ENCODE measurements at places on chromosomes 2 and 18. TPM values are rescaled to one million over a fixed set of nuclear protein-coding genes. Genes with fewer than 3 reads are reported as not detected.

DNA sequence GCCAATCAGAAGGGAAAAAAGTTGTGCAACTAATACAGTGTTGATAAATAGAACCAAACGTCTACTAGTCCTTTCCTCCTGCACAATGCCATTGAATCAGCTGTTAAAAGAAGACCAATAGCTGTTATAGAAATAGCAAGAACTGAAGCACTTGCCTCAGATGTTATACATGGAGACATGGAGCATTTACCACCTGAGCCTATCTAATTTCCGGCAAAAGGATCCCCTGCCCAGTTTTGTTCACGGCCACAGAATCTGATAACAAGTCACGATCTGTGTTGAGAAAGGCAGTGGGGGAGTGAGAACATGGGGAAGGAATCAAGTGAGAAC, 285.4 kb downstream of the ZEB2 start:
- no peak for DNase-seq

GRCh38 chr2:242031481-242032019, 162.0 kb downstream of the RTP5 start:
- DNase-seq = peak; percentile 85

DNA sequence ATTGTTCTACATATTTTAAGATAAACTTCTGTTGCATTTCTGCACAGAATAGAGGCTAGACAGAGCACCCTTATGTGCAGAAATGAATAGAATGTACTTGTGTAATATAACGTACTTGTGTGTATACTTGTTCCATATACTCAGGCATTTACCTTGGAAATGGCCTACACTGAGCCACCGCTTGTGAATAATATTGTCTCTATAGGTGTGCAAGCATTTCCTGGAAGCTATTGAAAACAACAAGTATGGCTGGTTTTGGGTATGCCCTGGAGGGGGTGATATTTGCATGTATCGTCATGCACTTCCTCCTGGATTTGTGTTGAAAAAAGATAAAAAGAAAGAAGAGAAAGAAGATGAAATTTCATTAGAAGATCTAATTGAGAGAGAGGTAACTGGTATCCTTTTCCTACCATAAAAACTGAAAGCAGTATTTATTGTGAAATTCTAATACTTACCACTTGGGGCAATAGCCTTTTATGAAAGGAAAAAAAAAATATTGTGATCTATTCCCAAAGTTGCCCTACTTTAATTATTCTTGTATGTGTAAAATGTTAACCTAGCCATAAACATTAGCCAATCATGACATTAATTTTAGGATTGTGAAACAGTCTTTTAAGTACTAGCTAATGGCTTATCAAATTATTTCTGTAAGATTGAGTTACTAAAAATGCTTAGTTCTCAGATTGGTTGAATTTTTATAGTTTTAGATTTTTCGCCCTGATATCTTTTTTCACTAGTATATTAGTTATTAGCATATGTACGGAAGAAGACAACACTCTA, 18.0 kb downstream of the ZC3H15 start:
- no peak for DNase-seq

DNA sequence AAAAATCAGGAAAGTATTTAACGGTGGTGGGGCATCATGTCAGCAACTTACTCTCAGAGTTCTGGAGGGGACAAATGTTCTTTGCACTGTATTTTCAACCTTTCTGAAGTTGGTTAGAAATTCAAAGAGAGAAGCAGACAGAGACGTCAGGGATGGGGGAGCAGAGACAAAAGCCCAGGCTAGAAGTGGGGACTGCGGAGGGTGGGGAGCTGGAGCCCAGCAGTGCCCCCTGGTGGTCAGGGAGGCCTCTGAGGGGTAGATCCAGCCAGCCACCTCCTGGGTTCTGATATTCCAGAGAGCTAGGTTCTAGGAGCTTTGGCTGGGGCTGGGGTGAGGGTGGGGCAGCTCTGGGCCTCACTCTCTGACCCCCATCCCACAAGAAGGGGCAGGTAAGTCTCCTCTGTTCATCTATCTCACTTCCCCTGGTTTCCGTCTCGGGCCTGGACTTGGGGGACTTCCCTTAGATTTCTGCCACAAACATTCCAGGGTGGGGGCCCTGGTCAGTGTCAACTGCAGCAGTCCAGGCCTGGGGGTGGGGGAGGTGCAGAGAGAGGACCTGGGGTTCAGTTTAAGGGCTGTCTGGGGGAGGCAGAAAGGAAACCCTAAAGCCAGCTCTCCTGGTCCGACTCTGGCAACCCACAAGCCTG, 8.9 kb downstream of the TNS1 start:
- DNase-seq = no peak

DNA sequence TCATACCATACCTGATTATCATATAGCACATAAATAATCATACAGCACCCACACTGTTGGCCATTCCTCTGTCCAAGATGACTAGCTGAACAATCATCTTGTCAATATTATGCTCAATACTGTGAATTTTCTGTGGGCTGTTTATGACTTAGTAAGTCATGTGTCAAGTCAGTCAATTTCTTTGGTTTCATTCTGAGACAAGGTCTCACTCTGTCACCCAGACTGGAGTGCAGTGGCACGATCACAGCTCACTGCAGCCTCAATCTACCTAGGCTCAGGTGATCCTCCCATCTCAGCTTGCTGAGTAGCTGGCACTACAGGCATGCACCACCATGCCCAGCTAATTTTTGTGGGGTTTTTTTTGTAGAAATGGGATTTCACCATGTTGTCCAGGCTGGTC, 5.7 kb downstream of the MCM6 start:
- no peak for DNase-seq

GRCh38 chr2:172931918-172932520, 143.6 kb upstream of the MAP3K20 start:
- DNase-seq = peak; percentile 47

DNA sequence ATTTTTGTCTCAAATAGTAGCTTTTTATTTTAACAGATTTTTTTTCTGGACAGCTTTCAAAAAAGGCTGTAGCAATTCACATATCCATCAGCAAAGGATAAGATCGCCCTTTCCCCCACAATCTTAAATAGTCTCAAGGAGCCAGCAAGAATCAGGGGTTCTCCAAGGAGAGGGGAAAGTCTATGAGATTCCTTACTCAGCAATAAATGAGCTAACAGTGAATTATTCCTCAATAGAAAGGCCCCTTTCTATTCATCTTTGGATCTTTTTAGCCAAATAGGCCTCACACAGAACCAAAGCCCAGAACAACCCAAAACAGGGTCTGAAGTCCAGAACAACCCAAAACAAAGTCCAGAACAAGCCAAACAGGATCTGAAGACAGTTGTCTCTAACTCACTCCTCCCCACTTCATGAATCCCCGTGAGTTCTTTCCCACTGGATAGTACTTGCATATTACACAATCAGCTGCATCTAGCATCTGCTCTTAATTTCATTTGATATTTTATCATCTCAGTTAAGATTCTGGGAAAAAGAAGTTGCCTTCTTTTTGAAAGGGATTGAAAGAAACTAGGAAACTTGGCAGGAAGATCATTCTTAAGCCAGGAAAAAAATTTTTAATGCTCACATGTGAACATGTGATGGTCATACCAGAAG, 3.4 kb upstream of the DHRS9 start:
- no peak for DNase-seq

DNA sequence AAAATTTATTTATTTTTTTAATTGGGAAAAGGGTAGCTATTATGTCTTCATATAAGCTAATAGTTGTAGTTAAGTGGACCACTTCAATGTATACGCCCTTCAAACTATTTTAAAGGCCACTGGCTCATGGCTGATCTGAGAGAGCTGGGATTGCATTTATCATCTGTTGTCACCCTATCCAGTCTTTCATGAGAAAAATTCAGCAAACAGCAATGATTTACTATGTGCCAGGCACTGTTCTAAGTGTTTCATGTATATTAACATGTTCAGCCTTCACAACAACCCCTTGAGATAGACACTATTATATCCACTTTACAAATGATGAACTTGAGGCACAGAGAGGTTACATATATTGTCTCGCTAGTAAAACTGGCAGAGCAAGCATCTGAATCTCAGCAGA, 66.1 kb upstream of the ZNF397 start:
- DNase-seq = no peak

- no peak for DNase-seq
Measured at GRCh38 chr2:152452256-152452973, 117.4 kb downstream of the FMNL2 start.

GRCh38 chr2:26612522-26613240, 28.5 kb downstream of the CIB4 start:
- no peak for DNase-seq

DNA sequence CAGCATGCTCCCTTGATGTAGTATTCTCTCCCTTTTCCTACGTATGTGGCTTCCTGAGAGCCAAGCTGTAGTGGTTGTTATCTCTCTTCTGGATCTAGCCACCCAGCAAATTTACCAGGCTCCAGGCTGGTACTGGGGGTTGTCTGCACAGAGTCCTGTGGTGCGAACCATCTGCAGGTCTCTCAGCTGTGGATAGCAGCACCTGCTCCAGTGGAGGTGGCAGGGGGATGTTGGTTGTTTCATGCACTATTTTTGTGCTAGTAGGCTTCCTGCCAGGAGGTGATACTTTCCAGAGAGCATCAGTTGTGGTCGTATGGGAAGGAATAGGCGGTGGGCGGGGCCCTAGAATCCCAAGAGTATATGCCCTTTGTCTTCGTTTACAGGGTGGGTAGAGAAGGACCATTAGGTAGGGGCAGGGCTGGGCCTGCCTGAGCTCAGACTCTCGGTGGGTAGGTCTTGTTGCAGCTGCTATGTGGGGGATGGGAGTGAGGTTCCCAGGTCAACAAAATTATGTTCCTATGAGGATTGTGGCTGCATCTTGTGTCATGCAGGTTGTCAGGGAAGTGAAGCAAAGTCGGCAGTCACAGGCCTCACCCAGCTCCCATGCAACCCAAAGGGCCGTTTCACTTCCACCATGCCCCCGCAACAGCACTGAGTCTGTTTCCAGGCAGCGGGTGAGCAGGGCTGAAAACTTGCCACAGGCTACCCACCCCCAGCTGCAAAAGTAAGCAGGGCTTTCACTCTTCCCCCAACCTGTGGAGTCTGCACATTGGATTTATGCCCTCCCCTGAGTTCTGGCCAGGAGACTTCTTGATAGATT, 1139.5 kb downstream of the BCL11A start:
- DNase-seq = no peak

DNA sequence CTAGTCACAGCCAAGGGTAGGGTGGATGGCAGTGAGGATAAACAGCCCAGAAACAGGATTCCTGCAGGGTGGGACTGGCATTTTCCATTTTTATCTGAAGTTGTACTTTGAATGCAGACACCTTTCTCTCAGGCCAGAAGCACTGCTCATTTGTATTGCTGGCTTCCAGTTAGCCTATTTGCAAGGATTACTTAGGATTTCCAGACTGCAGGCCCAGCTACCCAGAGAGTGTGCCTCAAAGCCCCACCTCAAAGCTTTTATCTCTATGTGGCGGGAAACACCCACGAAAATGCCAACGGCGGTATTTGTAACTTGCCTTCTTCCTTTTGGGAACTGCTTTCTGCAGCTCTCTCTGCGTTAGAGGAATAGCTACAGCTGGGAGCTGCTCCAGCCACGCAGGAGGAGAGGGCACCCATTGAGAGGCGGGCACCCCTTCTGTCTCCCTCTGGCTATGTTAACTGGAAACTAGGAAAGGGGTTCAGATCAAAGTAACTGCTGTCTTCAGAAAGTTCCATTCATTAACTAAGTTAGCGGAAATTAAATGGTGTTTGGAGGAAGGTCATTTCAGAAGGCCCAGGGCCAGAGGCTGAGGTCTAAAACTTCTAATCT, 144.9 kb downstream of the TGIF1 start:
- no peak for DNase-seq

GRCh38 chr2:139790136-139790535, 1009.9 kb upstream of the NXPH2 start:
- DNase-seq = no peak

DNA sequence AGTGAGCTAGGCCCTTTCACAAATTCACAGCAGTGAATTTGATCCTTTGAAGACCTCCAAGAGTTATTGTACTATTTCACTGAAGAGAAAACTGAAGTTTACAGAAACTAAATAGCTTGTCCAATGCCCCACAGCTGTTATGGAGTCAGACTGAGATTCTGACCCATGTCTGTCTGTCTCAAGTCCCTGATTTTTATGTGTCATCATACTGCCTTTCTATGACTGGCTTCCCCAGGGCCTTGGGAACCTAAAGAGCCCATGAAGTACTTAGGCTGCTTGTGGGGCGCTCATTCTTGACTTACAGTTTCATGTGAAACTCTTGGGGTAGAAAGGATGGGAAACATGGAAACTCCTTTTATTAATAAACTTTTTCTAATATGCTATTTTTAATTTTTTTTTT, 107.7 kb downstream of the ATL2 start:
- DNase-seq = no peak

DNA sequence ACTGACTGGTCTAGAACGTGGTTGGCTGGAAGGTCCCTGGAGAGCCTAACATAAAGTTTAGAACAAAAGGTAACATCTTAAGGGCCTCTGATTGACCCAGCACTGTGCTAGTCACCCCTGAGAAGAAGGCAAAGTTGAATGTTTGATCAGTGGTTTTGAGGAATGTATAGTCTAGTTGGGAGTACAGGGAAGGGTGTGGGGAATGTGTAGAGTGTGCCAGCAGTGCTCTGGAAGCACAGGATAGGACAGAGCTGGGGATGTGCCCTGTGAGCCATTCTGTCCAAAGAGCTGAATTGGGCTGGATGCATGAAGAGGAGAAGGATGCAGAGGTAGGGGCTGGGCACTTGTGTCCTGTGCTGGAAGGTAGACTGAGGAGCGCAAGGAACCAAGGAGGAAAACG, 41.0 kb upstream of the DOCK10 start:
- DNase-seq = no peak

GRCh38 chr18:45133276-45133675, 452.6 kb downstream of the SETBP1 start:
- no peak for DNase-seq

DNA sequence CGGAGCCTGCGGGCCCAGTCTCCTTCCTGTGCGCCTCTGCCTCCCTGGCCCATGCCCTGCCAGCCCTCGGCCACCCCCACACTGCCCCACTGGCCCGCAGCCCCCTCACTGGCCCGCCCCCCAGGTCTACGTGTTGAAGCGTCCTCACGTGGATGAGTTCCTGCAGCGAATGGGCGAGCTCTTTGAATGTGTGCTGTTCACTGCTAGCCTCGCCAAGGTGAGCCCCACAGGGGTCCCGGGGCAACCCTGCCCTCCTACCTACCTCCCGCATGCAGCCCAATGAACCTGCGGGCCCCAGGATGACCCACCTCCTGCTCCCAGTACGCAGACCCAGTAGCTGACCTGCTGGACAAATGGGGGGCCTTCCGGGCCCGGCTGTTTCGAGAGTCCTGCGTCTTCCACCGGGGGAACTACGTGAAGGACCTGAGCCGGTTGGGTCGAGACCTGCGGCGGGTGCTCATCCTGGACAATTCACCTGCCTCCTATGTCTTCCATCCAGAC, 3.3 kb downstream of the CTDSP1 start:
- DNase-seq = no peak

Gene SERPINB3
- total RNA-seq = not detected

Gene SCG2
- total RNA-seq = 0.26 TPM

Gene DRC1
- not detected for total RNA-seq

Gene NCKAP5
- 0.24 TPM for total RNA-seq

Gene LDLRAD4
- not detected for total RNA-seq
